ENCODE measurements at places on chromosomes 11 and 22. TPM values are rescaled to one million over a fixed set of nuclear protein-coding genes. Genes with fewer than 3 reads are reported as not detected.

- H3K36me3 ChIP-seq, result peaks cover 6% of the 10 kb centered on the region
- no peaks in the 10 kb centered on the region for H3K27me3 ChIP-seq
- H3K4me1 ChIP-seq, result peaks cover 16% of the 10 kb centered on the region
- H3K4me3 ChIP-seq, result peak overlapping the region; percentile 90
These were observed 594 bp downstream of the MPST start for GRCh38 chr22:37020192-37020479.

GRCh38 chr22:45483918-45484499 lies 18.7 kb upstream of the FBLN1 start:
- H3K36me3 ChIP-seq, result no peaks in the 10 kb centered on the region
- no peaks in the 10 kb centered on the region for H3K4me1 ChIP-seq
- peaks cover 3% of the 10 kb centered on the region for H3K27me3 ChIP-seq
- H3K4me3 ChIP-seq, result no peak overlapping the region

- no peaks in the 10 kb centered on the region for H3K4me1 ChIP-seq
- no peak overlapping the region for H3K27ac ChIP-seq
- DNase-seq, result no peak
- H3K27me3 ChIP-seq, result no peaks in the 10 kb centered on the region
These were observed 303.4 kb downstream of the FAT3 start for GRCh38 chr11:92528001-92528400.

DNA sequence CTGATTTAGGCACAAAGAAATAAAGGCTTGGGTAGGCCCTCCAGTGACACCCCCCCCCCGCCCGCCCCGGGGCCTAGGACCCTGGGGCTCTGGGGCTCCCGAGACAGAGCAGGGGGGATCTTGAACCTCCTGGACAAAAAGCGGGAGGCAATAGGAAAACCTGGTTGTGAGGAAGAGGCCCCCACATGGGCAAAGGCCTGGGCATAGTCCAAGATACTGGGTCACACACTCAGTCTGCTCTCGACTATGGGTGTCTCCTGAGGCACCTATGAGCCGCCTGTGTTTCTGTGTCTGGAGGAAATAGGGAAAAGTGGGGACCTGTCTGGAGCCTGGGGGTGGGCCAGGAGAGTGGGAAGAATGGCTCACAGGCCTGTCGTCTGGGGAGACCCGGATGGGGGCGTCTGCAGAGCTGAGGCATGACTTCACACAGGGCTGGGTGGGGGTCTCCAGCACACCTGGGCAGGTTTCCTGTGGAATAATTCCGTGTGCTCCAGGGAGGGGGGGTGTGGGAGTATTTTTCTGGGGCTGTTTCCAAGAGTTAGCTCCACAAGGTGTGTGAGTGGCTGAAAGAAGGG lies 2.4 kb upstream of the MN1 start:
- H3K36me3 ChIP-seq, result no peaks in the 10 kb centered on the region
- H3K4me3 ChIP-seq, result no peak overlapping the region
- peaks cover 40% of the 10 kb centered on the region for H3K27me3 ChIP-seq
- H3K4me1 ChIP-seq, result peaks cover 13% of the 10 kb centered on the region
- no peak for DNase-seq

DNA sequence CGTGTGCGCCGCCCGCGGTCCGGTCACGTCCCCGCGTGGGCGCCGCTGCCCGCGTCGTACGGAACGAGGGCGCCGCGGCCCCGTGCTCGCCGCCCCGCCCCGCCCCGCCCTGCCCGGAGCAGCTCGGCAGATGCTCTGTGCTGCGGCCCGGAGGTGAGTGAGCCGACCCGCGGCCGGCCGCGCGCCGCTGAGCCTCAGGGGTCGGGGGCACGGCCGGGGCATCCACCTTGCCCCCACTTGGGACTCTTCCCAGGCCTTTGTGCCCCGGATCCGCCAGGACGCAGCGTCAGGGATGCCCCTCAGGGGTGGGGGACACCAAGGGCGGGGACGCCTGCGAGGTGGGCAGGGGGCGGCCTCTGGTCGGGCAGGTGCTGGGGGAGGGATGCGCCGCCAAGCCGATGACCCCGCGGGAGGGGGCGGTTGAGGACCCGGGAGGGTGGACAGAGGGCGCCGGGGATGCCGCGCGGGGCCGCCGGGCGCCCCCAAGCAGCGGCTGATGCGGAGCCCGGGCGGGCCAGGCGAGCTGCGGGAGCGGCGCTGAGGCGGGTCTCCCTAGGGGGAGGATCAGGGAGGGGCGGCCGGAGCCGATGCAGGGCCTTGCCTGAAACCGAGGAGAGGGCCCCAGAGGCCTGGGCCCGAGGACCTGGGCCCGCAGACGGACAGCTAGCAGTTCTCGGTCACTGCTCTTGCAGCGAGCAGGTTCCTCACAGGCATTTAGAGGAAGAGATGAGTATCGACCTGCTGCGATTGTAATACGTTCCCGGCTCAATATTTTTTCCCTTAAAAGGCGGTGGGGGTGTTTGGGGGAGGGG lies at the start of gene GNAZ:
TSS of gene GNAZ (plus strand) at position 102 of the 812 bp plus-strand sequence. CDS start 25,177 bp downstream, outside the sequence.
- no peak within 1 kb of the TSS for H3K27ac ChIP-seq
- peaks cover 36% of the 10 kb centered on the region for H3K27me3 ChIP-seq
- no peaks in the 10 kb centered on the region for H3K36me3 ChIP-seq
- no peaks in the 10 kb centered on the region for H3K4me1 ChIP-seq
- H3K4me3 ChIP-seq, result peak within 1 kb of the TSS; percentile 79
- no peak for DNase-seq

The OR2AT4 gene
- total RNA-seq, result not detected
